NCI-H526 (cell line): ENCODE measurements at places on chromosomes 5 and 9.

DNA sequence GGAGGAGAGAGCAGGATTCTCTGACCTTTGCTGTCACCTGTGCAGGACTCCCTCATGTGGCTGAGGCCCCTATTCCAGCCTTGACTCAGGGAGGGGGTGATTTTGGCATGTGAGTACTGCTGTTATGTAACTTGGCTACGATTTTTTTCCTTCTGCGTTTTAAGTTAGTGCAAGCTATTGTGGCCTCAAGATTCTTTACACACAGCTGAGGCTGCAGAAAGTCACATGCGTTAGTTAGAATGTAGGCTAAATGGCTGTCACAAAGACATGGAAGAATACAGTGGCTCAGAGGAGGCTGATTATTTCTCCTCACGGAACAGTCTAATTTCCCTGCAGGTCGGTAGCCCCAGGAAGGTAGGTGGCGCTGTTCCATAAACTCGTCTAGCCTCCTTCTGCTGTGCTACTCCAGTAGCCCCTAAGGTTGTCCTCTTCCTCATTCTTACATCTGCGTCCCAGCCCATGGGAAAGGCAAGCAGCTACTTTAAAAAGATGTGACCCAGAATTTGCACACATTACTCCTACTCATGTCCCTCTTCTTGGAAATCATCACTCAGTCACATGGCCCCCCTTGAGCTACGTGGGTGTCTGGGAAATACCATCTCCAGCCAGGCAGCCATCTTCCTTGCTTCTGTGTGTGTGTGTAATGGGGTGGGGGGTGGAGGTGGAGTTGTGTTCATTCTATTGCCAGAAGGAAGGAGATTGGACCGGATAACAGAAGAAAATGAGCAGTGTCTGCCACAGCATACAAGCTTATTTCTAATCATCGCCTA is 486.6 kb downstream of the CCDC171 start:
- peak; percentile 90 for DNase-seq

- no peak for DNase-seq
Observed at GRCh38 chr5:22751536-22751935, 101.6 kb downstream of the CDH12 start.

- no peak for DNase-seq
Observed at GRCh38 chr9:85404911-85405565, 336.7 kb downstream of the AGTPBP1 start.

GRCh38 chr5:603081-603998 is 8.8 kb upstream of the CEP72 start:
- no peak for DNase-seq

- no peak for DNase-seq
Observed at GRCh38 chr5:53368966-53369605, 111.3 kb upstream of the FST start.

GRCh38 chr9:73049280-73049679 is 96.4 kb upstream of the ALDH1A1 start:
- DNase-seq: no peak

- peak; percentile 50 for DNase-seq
Observed at GRCh38 chr9:135888766-135889394, 18.5 kb downstream of the CAMSAP1 start.

DNA sequence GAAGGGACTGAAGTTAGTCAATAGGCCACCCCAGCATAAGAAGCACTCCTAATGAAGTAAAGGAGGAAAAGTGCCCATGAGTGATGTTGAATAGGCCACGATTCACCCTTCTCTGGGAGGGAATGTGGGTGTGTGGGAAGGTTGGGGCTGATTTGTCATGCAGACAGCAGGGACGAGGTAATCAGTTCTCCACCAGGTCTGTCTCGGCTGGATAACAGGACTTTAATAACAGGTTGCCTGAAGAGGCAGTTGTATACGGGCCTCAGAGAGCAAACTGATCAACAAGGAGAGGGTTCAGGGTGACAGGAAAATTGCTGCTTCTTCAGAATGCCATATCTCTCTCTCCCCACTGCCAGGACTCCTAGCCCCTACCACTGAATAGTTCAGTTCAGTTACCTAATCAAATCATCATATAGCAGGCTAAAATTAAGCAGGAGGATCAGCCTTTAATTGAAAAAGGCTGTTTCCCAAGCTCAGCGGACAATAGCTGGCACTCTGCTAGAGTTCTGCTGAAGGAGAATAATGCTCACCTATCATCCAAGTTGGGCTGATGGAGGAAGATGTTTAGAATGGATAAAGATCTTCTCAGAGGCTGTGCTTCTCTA is 43.6 kb upstream of the SMIM32 start:
- no peak for DNase-seq

DNA sequence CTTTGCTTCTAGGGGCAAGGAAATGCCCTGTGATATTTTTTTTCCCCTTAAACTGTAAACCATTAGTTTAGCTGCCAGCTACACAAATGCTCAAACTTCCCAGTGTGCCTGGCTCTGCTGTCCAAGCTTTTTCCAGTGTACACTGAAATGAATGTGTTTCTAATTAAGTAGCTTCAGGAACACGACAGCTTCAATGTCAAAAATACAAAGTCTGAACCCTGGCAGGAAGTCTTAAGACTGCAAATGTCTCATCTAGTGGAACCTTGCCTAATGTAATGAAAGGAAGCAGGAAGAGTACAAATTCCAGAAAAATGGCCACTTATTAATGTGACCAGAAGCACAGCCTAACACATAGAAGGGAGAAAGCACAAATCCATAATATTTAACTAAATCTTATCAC is 255.2 kb downstream of the CRB2 start:
- no peak for DNase-seq

GRCh38 chr9:3793971-3794383 is 268.2 kb upstream of the RFX3 start:
- DNase-seq: peak; percentile 26

GRCh38 chr5:10453545-10453944 is 11.9 kb downstream of the ROPN1L start:
- peak; percentile 74 for DNase-seq

DNA sequence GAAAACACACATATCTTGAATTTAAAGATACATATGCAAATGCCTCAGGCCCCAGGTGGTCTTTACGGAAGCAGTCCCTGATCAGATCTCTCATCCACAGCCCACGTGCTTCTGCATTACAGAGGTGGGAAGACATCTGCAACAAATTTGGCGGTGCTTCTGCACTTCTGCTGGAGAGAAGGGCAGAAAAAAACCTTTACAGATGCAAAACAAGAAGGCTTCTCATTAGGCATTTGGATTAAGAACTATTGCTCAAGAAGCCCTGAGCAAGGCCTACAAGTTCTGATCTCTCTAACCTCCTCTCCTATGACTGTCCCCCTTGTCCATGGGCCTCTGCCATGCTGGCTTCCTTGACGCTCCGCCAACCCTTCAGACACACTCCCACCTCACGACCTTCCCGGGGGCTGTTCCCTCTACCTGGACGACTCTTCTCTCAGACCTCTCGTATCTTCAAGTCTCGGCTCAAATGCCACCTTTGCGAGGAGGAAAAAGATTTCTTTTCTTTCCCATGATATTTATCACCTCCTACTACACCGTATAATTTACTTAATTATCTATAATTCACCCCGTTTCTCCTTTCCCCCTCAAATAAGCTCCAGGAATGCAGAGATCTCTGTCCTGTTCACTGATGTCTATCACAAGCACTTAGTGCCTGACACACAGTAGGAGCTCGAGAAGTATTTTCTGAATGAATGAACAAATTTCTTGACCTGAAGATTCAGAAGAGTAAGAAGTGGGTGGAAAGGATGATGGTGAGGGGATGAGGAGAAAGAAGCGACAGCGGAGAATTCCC is 1.1 kb downstream of the MTMR12 start:
- peak; percentile 62 for DNase-seq

GRCh38 chr5:180119031-180119902 is 47.7 kb upstream of the RNF130 start:
- no peak for DNase-seq

DNA sequence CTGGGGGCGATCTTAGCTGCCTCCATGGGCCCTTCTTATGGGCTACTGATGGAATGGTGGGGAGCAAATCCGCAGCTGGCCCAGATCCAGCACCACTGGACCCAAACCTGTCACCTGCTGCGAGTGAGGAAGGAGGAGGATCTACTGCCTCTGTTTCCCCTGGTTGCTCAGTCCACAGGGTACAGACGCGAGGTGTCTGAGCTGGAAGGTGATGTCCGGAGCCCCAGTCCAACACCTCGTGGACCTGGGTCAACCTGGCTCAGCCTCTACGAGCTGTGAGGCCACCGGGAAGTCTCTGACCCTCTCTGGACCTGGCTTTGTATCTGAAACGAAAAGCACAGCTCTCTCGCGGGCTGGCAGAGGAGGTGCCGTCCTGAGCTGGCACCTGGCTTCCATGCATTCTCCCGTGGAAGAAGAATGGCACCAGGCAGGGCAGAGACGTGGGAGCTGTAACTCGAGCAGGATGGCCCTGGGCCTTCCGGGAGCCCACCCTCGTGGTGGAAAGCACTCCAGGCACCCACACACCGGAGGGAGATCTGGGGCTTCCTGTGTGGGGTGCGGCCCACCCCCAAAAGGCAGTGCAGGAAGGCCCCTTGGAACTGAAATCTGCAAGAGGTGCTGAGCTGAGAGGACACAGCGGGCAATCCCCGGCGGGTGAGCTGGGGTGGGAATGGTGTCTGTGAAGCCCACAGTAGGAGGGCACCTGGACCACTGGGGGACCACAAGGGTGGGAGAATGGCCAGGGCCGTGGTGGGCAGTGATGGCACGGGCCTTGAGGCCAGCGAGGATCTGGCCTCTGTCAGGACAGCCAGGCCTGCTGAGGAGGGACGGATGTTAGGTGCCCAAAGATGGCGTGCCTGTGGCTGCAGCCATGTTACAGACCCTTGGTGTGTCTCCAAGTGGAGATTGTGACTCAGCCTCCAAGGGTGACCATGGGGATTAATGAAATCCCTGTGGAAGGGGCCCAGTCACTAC is 133.4 kb downstream of the OLFM1 start:
- no peak for DNase-seq

DNA sequence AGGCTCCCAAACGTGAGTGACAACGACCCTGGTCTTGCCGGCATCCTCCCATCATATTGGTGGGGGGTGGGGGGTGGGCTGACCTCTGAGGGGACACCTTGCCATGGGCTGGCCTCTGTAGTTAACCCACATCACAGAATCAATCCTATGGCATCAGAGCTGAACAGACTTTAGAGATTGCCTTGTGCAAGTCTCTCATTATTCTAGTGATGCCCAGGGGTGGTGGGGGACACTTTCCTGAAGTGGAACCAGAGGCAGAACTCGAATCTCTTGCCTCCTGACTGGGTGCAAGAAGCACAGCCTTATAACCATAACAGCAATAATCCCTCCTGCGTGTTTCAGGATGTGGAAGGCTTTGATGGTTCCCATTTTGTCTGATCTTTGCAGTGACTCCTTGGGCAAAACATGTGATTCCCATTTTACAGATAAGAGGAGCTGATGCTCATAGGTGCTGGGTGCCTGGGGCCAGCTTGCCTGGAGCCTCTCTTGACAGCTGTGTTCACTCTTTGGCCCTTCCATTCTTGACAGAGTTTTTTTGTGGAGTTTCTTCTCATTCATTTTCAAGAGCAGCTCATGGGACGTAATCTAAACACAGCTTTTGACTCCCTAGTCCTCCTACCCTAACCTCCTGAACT is 18.6 kb upstream of the PITX1 start:
- no peak for DNase-seq

GRCh38 chr5:174246743-174247142 is 201.2 kb downstream of the NSG2 start:
- DNase-seq: no peak

GRCh38 chr5:83947763-83948162 is 227.1 kb upstream of the HAPLN1 start:
- no peak for DNase-seq

DNA sequence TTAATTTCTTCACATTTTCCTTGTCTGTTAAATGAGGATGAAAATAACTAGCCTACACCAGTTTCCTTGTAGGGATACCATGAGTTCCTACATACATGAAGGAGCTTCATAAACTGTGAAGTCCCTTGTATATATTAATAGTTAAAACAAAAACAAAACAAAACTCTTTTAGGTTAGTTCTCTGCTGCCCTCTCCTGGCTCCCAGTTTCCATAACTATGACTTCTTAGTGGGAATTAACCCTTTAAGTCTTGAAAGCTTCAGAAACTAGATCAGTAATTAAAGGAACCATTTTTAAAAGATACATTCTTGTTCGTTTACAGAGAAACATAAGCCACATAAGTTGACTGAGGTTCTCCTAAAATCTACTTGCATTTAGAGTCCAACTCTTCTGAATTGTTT is 500.0 kb upstream of the C9orf72 start:
- no peak for DNase-seq

DNA sequence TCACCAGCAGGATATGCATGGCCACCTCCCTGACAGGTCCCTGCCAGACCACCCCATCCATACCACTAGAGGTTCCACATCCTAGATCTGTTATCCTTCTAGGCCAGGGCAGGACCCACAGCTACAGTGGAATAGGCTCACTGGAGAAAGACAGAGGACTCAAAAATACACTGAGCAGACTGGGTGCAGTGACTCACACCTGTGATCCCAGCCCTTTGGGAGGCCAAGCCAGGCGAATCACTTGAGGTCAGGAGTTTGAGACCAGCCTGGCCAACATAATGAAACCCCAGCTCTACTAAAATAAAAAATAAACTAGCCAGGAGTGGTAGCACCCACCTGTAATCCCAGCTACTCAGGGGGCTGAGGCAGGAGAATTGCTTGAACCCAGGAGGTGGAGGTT is 56.5 kb upstream of the TESK1 start:
- no peak for DNase-seq

DNA sequence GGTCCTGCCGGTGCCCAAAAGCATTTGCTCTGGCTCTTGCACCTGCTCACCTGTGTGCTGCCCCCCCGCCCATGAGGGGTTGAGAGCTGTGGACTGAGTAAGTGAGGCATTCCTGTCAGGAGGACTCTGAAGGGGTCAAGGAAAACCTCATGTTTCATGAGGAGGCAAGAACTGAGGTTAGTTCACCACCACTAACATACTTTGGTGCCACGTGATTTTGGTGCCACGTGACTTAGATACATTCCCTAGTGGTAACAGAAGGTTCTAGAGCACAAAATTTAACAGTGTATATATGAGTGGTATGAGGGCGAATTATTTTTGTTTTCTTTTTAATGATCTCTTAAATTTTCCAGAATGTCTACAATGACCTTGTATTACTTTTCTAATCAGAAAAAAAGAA is 6.3 kb upstream of the IL12B start:
- no peak for DNase-seq
